ENCODE measurements at places on chromosomes 12 and 14. TPM values are rescaled to one million over a fixed set of nuclear protein-coding genes. Genes with fewer than 3 reads are reported as not detected.

DNA sequence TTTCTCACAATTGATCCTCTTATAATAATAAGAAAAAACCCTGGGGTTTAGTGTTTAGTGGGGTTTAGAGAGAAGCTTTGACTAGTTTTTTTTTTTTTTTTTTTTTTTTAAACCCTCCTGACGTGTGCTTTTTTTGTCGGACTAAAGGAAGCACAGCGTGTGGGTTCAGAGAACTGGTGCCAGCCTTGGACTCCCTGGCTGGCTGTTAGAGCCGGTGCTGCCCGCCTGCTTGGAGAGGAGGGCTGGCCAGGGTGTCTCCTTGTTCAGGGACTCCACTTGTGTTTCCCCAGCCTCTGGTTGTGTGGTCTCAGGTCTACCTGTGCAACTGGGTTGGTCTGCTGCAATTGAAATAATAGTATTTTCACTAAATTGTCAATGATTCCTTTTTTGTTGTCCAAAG lies 54.1 kb upstream of the ASPG start:
- H3K4me1 ChIP-seq = no peaks in the 10 kb centered on the region
- no peak overlapping the region for H3K27ac ChIP-seq
- H3K4me3 ChIP-seq = no peak overlapping the region
- H3K27me3 ChIP-seq = peaks cover 25% of the 10 kb centered on the region
- DNase-seq = no peak

Gene EPYC
- total RNA-seq = not detected

Gene HSPB8
- not detected for total RNA-seq

DNA sequence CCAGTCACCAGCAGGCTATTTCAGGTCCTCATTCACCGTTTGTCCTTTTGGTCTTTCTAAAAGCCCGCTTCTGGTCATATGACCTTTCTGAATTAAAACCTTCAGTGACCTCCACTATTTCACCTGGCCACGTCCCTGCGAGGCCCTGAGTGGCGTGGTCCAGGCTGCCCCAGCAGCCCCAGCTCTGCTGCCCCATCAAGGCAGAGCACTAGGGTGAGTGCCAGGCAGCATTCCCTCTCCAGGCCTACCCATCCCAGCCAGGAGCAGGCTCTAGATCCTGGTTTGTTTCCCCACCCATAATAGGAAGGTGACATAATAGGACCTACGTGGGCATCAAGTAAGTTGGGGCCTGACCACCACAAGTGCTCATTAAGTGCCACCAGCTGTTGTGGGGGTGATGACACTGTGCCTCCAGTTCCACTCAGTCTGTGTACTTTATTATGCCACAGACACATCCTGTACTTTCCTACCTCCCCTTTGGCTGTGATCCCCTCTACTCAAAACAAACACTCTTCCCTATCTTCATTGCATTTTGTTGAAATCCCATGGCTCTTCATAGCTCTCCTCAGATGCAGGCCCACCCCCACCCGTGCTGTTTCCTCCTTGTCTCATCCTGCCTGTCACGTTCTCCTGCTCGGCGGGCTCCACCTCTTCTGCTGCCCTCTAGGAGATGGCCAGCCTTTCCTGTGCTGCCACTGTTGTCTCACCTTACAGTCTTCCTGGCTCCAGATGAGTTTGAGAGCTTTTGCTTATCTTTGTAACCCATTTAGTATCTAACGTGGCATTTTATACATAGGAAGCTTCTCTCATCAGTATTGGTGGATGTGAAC lies 21.4 kb downstream of the CKB start:
- H3K27me3 ChIP-seq = no peaks in the 10 kb centered on the region
- H3K4me1 ChIP-seq = peaks cover 7% of the 10 kb centered on the region
- no peak overlapping the region for H3K4me3 ChIP-seq
- no peak for DNase-seq
- H3K27ac ChIP-seq = no peak overlapping the region

Measured in activated CD4-positive, alpha-beta T cell treated with anti-CD3 and anti-CD28 coated beads, Interleukin-2, amount 10 ng/mL, durations not matched to agents 7 days and 5 days (primary cell).